T1000 (cell line): ENCODE measurements at places on chromosomes 7 and 10.

DNA sequence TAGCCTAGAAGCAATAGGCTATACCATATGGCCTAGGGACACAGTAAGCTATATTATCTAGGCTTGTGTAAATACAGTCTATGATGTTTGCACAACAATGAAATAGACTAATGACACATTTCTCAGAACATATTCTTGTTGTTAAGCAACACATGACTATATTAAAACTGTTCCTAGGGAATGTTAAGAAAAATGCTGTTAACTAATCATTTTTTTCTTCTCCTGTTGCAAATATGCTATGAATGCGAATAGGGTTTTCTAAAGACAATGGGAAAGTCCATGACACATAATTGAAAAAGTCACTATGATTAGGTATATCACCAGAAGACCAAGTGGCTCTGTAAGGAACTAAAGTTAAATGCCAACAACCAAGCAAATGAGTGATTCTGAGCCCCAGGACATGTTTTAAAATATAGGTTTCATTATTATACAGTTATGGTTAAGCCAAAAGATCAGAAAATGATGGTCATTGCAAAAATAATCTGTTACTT lies 454.0 kb upstream of the SORCS1 start:
- DNase-seq = no peak

- DNase-seq = no peak
Observed at GRCh38 chr10:22016046-22016705, 12.6 kb upstream of the DNAJC1 start.

GRCh38 chr7:157458254-157458633 lies 121.4 kb downstream of the DNAJB6 start:
- DNase-seq = no peak

GRCh38 chr10:46253076-46254006 lies 33.5 kb upstream of the ANTXRL start:
- DNase-seq = no peak

DNA sequence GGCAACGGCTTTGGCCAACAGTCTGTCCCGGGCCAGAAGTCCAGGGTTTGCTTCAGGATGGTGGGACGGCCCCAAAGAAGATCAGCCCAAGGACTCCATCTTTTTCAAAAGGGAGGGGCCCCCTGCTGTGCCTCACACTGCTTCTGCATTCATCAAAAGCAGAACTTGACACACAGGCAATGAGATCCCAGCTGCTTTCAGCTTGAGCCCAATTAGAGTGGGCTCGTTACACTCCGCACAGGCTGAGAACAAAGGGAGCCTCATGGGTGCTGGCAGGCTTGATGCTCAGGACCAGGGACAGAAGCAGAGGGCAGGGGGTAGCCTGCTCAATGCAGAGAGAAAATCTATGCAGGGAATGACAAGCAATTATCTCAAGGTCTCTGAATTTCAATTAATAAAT lies 45.5 kb downstream of the VOPP1 start:
- DNase-seq = no peak

DNA sequence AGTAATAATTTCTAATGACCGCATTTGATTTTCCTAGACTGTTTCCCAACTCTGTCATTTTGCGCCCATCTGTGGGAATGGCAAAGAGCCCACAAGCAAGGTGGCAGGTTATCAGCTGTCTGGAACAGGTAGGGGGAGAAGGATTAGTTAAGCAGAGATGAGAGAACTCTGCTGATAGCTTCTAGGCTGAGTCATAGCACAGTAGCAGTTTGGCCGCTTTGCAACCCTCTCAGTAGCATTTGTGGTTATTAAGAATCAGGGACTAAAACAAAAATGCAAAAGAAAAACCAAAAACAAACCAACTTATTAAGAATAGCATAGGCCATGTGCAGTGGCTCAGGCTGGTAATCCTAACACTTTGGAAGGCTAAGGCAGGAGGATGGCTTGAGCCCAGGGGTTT lies 602.7 kb upstream of the SORCS1 start:
- no peak for DNase-seq

GRCh38 chr10:31949266-31949665 lies 20.6 kb upstream of the ARHGAP12 start:
- no peak for DNase-seq

- DNase-seq = no peak
Observed at GRCh38 chr10:89915021-89915420, 213.6 kb downstream of the KIF20B start.
